ENCODE measurements at places on chromosomes 12 and 14. TPM values are rescaled to one million over a fixed set of nuclear protein-coding genes. Genes with fewer than 3 reads are reported as not detected.

LMO3 gene
- not detected for total RNA-seq

CLEC4C gene
- total RNA-seq: not detected

TAS2R50 gene
- total RNA-seq: not detected

INHBC gene
- not detected for total RNA-seq

SERPINA9 gene
- not detected for total RNA-seq

Data from A549 treated with ZK216348 at 1 μM for 4 hours (cell line).